Natural killer cell (primary cell): ENCODE measurements at places on chromosomes 1 and 21. TPM values are rescaled to one million over a fixed set of nuclear protein-coding genes. Genes with fewer than 3 reads are reported as not detected.

- H3K36me3 ChIP-seq = no peaks in the 10 kb centered on the region
- peak; percentile 83 for DNase-seq
- peak overlapping the region; percentile 89 for H3K27ac ChIP-seq
- no peaks in the 10 kb centered on the region for H3K27me3 ChIP-seq
Measured at GRCh38 chr21:34933609-34934335, 115.3 kb downstream of the RUNX1 start.

- DNase-seq = no peak
- H3K4me1 ChIP-seq = no peaks in the 10 kb centered on the region
- no peak overlapping the region for H3K27ac ChIP-seq
- no peak overlapping the region for H3K4me3 ChIP-seq
Measured at GRCh38 chr1:110859062-110859461, 13.9 kb upstream of the CD53 start.

- H3K4me3 ChIP-seq = no peak overlapping the region
- H3K27ac ChIP-seq = no peak overlapping the region
- peaks cover 12% of the 10 kb centered on the region for H3K27me3 ChIP-seq
Measured at GRCh38 chr21:38979271-38980121, 173.8 kb downstream of the ETS2 start.

DNA sequence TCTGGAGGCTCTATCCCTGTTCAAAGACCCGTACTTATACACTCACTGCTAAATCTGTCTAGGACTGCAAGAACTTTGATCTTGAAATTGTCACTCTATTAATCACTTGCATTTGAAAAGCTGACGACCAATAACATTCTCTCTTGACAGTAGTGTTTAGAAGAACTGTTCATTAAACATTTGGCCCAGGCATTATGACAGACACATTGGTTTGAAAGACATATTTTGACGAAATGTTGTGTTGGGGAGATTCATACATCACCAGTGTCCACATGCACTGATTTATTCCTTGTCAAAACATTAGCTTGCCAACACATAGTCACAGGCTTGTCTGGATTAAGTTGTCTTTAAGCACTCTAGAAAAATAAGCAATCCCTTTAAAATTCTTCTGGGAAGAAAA, 951.3 kb downstream of the ADGRL2 start:
- H3K27me3 ChIP-seq = no peaks in the 10 kb centered on the region
- no peak overlapping the region for H3K4me3 ChIP-seq
- H3K36me3 ChIP-seq = no peaks in the 10 kb centered on the region
- no peak for DNase-seq

DNA sequence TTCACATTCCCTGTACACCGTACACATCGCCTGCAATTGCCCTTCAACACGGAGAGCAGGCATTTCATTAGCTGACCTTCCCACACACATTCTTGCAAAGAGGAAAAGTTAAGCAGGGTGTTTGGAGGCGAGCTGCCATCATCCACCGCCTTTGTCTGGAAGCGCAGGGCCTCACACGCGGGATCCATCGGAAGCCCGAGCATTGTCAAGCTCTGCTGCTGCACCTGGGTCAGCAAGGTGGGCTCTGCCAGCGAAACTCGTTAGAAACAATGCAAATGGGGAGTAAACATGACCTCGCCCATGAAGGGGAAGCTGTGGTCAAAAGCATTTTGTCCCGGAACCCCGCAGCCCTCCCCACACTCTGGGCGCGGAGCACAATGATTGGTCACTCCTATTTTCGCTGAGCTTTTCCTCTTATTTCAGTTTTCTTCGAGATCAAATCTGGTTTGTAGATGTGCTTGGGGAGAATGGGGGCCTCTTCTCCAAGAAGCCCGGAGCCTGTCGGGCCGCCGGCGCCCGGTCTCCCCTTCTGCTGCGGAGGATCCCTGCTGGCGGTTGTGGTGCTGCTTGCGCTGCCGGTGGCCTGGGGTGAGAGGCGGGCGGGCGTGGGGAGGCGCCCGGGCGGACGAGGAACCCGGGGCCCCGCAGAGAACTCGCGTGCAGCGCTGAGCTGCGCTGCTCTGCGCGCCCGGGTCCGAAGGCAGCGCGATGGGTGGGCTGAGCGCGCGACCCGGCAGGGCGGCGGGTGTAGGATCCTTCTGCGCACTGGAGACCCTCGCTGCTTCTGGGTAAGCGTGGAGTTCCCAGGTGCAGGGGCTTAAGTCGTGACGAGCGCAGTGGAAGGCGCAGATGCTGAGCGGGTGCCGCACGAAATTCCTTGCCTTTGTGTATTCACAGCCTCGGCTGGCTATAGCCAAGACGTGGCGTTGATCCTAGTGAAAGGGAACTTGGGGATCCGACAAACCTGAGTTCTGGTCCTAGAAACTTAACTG, at the start of gene CR1:
Gene CR1, plus strand, starts transcription at position 357 of the 992 bp plus-strand sequence. Its CDS starts 111 bp downstream, at position 468.
- H3K36me3 ChIP-seq = no peaks in the 10 kb centered on the region
- H3K27me3 ChIP-seq = peaks cover 26% of the 10 kb centered on the region
- peak; percentile 44 for DNase-seq
- H3K4me3 ChIP-seq = peak within 1 kb of the TSS; percentile 43
- H3K4me1 ChIP-seq = peaks cover 11% of the 10 kb centered on the region

DNA sequence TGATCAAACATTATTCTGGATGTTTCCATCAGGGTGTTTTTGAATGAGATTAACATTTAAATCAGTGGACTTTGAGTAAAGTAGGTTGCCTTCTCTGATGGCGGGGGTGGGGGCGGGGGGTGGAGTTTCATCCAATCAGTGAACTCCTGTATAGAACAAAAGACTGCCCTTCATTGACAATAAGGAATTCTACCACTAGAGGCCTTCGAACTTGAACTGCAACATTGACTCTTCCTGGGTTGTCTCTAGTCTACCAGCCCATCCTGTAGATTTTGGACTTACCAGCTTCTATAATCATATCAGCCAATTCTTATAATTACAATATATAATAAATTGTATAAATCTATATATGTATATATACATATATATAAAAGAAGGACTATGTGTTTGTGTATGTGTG, 520.4 kb upstream of the CXADR start:
- no peaks in the 10 kb centered on the region for H3K36me3 ChIP-seq
- no peak overlapping the region for H3K27ac ChIP-seq

DNA sequence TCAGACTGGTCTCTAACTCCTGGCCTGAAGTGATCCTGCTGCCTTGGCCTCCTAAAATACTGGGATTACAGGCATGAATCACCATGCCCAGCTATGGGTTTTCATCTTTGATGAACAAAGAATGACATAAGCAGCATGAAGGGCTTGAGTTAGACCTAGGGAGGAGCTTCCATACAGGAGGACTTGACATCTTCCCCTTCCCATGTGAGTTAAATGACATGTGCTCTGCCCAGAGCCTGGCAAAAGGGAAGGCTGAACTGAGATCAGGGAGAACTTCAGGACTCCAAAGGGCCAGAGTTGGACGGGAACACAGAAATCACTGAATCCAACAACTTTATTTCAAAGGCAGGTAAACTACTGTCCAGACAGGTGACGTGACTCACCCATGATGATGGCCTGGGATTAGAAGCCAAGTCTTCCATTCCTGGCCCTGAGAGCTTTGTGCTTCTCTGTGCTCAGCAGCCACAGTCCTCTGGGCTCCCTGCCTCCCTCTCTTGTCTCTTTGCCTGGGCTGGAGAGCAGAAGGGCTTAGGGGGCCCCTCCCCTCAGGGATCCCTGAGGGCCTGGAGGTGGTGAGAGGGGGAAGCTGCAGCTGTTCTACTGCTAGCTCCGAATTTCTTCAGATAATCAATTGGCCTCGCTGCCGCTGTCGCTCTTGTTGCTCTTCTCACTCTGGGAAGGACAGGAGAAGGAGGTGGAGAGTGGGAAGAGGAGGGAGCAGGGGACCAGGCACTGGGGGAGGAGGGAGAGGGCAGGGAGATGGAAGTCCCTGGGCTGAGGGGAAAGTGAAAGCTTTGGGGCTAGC, 7.6 kb downstream of the NHLH1 start:
- H3K36me3 ChIP-seq = no peaks in the 10 kb centered on the region
- H3K4me1 ChIP-seq = peaks cover 21% of the 10 kb centered on the region
- no peak overlapping the region for H3K27ac ChIP-seq
- DNase-seq = no peak
- no peaks in the 10 kb centered on the region for H3K27me3 ChIP-seq
- no peak overlapping the region for H3K4me3 ChIP-seq

DNA sequence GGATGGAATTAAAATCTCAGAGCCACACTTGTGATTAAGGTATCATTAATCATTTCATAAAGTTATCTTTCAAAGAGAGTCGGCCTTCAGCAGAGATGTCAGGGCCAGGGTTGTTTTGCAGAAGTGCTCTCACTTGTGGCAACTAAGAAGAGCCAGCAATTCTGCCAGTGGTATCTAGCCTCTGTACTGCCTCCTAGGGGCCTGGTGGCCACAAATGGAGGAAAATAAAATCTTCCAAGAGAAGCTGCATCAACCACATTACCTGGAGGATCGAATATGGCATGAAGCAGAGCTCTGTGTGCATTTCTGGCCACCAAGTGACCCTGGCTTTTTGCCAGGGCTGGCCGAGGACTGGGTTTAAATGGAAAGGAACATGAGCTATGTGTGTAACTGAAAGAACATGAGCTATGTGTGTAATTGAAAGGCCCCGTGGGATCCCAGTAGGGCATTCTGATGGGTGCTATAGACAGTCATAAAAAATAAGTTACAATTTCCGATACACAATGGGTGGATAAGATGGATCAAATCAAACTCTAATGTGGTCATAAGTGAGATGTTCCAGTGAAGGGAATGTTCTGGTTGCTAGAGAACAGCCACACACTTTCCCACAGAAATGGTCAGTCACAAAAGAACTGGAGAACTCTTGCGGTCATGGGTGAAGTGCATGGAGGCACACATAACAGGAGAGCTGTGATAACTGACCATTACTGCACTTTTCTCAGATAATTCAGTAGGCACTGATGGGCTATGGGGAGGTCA, 335.8 kb downstream of the CAMTA1 start:
- no peaks in the 10 kb centered on the region for H3K27me3 ChIP-seq
- no peak for DNase-seq
- H3K4me3 ChIP-seq = no peak overlapping the region
- H3K4me1 ChIP-seq = no peaks in the 10 kb centered on the region
- no peaks in the 10 kb centered on the region for H3K36me3 ChIP-seq

GRCh38 chr21:42724226-42724920, 71.0 kb downstream of the PDE9A start:
- H3K27ac ChIP-seq = no peak overlapping the region
- DNase-seq = no peak
- no peaks in the 10 kb centered on the region for H3K36me3 ChIP-seq
- H3K4me3 ChIP-seq = no peak overlapping the region
- H3K27me3 ChIP-seq = no peaks in the 10 kb centered on the region

DNA sequence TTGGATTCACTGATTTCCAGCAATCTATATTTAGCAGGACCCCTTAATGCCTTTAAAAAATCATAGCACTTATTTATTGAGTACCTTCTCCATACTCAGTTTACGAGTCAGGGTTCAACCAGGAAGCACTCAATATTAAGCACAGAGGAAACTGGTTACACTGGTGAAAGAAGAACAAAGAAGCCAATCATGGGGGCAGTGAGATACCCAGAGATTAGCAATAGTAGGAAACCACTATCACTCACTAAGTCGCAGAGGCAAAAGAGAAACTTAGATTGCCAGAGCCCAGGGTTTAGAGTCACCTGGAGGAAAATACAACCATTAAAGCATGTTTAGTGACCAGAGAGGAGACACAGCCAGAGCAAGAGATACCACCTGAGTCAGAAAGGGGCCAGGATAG, 670.5 kb upstream of the USP24 start:
- no peak for DNase-seq
- H3K27ac ChIP-seq = no peak overlapping the region
- no peaks in the 10 kb centered on the region for H3K36me3 ChIP-seq

GRCh38 chr1:196651637-196652215, at the start of gene CFH:
TSS of gene CFH (plus strand) at chr1:196652043. CDS start at chr1:196652118, 75 bp downstream.
- no peaks in the 10 kb centered on the region for H3K4me1 ChIP-seq
- H3K27me3 ChIP-seq = no peaks in the 10 kb centered on the region
- H3K36me3 ChIP-seq = no peaks in the 10 kb centered on the region
- no peak within 1 kb of the TSS for H3K27ac ChIP-seq
- peak within 1 kb of the TSS; percentile 27 for H3K4me3 ChIP-seq
- no peak for DNase-seq

DNA sequence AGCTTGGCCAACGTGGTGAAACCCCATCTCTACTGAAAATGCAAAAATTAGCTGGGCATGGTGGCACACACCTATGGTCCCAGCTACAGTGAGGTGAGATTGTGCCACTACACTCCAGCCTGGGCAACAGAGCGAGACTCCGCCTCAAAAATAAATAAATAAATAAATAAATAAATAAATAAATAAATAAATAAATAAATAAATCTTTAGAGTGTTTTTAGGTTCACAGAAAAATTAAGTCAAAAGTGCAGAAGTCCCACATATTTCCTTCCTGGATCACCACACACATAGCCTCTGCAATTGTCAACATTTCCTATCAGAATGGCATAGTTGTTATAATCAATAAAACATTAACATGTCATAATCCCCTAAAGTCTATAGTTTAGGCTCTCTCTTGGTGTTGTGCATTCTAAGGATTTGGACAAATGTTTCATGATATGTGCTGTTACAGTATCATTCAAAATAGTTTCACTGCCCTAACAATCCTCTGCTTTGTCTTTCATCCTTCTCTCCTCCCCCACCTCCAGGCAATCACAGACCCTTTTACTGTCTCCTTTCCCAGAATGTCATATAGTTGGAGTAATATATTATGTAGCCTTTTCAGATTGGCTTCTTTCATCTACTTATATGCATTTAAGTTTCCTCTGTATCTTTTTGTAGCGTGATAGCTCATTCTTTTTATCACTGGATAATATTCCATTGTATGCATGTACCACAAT, 58.3 kb downstream of the LAMC1 start:
- H3K27ac ChIP-seq = no peak overlapping the region
- no peaks in the 10 kb centered on the region for H3K27me3 ChIP-seq
- no peaks in the 10 kb centered on the region for H3K36me3 ChIP-seq
- H3K4me1 ChIP-seq = no peaks in the 10 kb centered on the region
- H3K4me3 ChIP-seq = no peak overlapping the region

DNA sequence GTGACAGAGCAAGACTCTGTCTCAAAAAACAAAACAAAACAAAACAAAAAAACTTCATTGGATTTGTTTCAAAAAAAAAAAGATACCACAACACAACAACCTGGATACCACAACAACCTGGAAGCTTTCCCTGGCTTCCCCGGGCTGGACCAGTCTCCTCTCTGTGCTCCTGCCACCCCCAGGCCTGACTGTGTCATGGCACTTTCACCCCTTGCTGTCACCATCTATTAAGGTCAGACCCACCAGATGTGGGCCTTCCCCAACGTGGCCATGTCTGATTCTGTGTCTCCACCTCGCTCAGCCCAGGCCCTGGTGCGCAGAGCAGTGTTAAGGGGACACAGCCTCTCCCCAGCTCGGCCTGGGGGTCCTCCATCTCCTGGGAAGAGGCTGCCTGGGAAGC, 28.3 kb upstream of the ACOT11 start:
- H3K4me3 ChIP-seq = no peak overlapping the region
- no peak overlapping the region for H3K27ac ChIP-seq
- H3K36me3 ChIP-seq = no peaks in the 10 kb centered on the region

The CDC42SE1 gene
- 555 TPM for total RNA-seq

The GOLT1A gene
- not detected for total RNA-seq

The VWA5B1 gene
- not detected for total RNA-seq

The WNT9A gene
- not detected for total RNA-seq

The CLCNKA gene
- 0.16 TPM for total RNA-seq

The RAB29 gene
- total RNA-seq = 120 TPM

The ERVH48-1 gene
- total RNA-seq = not detected

The MXRA8 gene
- total RNA-seq = not detected

The TGFB2 gene
- 0.07 TPM for total RNA-seq

The CXADR gene
- total RNA-seq = not detected

The CYP4Z1 gene
- not detected for total RNA-seq

The TMEM269 gene
- 1.4 TPM for total RNA-seq

The PIGP gene
- total RNA-seq = 10.4 TPM

The CYP2J2 gene
- total RNA-seq = 0.21 TPM

The NPHS2 gene
- not detected for total RNA-seq
